ENCODE measurements at places on chromosomes 7 and 10.

- no peak for DNase-seq
Observed at GRCh38 chr10:9853405-9854355, 1164.0 kb upstream of the CELF2 start.

- DNase-seq, result no peak
Observed at GRCh38 chr7:5350600-5351385, 68.0 kb downstream of the SLC29A4 start.

DNA sequence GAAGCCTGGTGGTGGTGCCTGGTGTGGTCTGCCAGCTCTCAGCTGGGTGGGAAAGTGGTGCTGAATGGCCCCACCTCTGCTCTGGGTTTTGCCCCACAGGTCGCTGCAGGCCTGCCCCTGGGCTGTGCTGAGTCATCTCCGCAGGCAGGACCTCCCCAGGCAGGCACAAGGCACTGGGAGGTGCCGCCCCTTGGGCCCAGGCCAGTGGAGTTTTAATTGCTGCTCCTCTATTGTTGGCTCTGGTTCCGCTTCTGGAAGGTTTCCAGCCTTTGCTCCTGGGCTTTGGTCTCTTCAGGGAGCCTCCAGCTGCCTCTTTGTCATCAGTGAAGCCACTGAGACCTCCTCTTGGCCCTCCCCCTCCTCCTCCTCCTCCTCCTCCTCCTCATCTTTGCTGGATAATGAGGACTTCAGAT, 180.3 kb upstream of the GRB10 start:
- DNase-seq, result no peak

DNA sequence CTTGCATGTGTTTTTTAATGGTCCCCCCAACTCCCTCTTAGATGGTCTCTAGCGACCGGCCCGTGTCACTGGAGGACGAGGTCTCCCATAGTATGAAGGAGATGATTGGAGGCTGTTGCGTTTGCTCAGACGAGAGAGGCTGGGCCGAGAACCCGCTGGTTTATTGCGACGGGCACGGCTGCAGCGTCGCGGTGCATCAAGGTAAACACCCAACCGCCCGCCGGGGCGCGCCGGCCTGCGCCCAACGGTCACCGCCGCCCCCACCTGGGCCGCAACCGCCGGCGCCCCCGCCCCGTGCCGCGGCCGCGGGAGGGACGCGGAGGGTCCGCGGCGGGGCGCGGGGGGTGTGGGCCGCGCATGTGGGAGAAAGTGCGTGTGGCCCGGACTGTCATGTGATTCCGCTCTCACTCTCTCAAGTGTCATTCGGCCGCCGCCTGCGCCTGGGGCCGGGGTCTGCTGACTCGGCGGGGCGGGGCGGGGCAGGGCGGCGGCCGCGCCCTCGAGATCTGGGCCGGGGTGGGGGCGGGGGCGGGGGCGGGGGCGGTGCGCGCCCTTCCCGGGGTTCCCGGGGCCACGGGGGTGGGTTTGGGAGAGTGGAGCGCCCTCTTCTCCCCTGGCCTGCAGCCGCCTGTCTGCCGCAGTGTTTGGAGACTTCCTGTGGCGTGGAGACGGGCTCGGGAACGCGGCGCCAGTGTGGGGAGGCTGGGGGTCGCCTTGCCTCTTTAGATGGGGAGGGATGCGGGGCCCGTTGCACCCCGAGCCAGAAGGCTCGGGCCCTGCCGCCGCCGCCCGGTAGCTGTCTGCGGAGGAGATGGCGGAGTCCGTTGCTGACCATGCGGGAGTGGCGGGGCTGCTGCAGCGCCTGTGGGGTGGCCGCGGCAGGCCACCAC, 817 bp downstream of the MLLT10 start:
- no peak for DNase-seq

DNA sequence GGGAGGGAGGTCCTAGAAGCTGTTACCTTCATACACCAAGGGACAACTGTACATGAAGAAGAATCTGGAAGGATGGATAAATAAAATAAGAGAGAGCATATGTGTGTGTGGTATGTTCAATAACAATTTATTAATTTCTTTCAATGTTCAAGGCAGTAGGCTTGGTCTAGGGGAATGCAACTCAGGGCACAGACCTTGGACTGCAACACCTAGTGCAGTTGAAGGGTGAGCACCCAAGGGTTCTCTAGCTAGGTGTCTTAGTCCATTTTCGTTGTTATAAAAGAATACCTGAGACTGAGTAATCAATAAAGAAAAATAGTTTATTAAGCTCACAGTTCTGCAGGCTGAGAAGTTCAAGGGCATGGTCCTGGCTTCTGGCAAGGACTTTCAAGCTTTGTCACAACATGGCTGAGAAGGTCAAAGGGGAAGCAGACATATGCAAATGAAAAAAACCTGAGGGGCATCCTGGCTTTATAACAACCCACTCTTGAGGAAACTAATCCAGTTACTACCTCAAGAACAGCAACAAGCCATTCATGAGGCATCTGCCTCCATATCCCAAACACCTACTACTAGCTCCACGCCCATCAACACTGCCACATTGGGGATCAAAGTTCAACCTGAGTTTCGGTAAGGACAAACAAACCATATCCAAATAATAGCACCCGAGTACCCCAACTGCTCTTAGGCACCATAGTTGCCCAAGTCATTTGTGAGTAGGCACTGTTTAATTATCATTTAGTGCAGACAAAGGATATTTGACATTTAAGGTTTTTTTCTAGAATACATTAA, 15.7 kb upstream of the SGCE start:
- DNase-seq, result no peak

DNA sequence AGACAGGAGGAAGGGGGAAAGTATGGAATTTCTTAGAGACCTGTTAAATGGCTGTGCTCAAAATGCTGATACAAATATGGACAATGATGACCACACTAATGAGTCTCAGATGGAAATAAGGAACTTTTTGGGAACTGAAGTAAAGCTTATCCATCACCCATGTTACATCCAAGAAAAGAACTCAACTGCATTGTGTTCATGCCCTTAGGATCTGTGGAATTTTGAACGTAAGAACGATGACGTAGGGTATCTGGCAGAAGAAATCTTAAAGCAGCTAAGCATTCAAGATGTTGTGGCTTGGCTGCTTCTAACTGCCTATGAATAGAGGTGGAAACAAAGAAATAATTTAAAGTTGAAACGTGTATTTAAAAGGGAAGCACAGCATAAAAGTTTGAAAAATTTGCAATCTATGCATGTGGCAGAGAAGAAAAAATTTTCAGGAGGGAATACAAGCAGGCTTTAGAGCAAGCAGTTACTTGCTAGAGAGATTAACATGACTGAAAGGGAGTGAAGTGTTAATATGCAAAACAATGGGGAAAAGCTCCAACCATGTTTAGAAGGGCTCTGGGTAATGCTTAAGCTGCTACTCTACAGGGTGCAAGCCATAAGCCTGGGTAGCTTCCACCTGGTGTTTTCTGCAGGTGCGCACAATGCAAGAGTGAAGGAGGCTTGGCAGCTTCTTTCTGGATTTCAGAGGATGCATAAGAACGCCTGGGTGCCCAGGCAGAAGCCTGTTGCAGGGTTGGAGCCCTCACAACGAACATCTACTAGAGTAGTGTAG, 499.7 kb upstream of the SEMA3D start:
- no peak for DNase-seq

GRCh38 chr10:70478191-70479164, at the start of gene PALD1:
Gene PALD1, plus strand, starts transcription at chr10:70478767. Its CDS starts 47,185 bp downstream, at chr10:70525952.
- peak; percentile 30 for DNase-seq

- no peak for DNase-seq
Observed at GRCh38 chr10:3398825-3399646, 226.5 kb upstream of the PITRM1 start.

DNA sequence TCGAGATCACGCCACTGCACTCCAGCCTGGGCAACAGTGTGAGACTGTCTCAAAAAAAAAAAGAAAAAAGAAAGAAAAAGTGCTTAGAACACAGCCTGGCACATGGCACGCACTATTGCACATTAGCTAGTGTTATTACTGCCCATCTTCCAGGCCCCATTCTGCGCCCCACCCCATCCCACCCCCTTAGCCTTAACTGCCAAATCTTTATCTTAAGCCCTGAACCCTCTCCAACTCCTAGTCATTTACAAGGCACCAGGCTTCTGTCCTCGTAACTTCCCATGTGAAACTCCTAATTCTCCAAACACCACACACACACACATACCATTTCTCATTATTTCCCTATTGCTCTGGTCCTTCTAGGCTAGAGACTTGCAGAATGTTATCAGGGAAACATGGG, 4.8 kb downstream of the FRAT2 start:
- no peak for DNase-seq

DNA sequence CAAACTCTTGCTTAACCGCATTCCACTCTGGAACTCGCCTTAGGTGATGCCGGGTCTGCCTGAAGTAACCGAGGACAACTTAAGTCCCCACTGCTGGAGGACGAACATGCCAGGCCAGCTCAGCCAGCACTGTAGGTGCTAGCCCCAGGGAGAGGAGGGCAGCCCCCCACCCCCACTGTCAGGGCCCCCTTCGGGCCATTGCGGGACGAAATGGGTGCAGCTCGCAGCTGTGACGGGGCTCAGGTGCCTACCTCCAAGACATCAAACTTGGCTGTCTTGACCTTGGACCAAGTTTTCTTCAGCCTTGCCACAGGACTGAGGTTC, 60.4 kb downstream of the CSGALNACT2 start:
- DNase-seq, result no peak

DNA sequence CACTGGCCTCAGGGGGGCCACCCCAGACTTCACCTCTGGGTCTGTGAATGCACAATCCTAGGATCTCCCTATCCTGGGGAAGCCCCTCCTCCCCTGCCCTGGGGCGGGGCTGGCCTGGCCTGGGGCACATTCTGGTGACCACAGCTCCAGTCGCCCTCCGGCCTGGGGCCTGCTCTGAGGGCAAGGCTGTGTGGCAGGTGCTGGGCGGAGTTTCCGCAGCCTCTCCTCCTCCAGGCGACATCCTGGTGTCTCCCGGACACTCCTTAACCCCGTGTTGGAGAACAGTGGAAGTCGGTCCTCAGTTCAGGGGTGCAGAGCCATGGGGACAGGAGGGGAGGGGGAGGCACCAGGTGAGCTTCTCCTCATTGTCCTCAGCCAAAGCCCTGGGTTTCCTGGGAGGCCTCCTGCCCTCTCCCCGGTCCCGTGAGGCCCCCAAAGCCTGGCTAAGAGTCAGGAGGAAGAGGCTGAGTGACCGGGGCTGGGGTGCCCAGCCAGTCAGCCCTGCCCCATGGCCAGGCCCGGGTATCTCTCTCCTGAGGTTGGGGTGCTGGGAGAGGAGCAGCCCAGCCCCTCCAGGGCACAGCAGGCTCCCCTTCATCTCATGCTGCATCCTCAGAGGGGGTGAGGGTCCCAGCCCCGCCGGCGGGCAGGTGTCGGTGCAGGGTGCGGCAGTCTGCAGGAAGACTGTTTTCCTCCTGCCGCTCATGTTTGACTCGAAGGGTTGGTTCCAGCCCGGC, 22.6 kb downstream of the UNCX start:
- no peak for DNase-seq

DNA sequence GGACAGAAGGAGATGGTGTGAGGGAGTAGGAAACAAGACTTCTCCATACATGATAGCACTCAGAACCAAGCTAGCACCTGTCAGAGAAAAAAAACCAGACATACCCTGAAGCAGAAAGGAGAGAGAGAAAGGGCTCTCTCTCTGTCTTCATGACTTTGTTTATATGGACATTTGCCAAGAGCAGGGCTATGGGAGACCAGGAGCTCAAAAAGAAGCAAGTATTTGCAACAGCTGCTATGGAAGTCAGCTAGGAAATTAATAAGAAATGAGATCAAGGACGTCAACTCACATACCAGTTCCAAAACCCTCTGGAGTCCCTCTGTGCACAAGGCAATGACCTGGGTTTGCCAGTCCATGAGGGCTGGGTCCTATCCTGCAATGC, 111.6 kb downstream of the SGMS1 start:
- no peak for DNase-seq

DNA sequence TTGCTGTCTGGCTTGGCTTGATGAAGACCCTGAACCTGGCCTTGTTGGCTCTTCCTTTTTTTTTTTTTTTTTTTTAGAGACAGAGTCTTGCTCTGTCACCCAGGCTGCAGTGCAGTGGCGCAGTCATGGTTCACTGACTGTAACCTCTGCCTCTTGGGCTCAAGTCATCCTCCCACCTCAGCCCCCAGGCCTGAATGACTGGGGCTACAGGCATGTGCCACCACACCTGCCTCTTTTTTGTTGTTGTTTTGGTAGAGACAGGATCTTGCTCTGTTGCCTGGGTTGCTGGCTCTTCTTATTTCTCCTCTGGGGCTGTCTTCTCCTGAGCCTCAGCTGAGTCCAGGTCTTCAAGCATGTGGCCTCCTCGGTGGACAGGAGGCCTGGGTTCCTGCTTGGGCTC, 44.7 kb downstream of the PRF1 start:
- DNase-seq, result no peak

DNA sequence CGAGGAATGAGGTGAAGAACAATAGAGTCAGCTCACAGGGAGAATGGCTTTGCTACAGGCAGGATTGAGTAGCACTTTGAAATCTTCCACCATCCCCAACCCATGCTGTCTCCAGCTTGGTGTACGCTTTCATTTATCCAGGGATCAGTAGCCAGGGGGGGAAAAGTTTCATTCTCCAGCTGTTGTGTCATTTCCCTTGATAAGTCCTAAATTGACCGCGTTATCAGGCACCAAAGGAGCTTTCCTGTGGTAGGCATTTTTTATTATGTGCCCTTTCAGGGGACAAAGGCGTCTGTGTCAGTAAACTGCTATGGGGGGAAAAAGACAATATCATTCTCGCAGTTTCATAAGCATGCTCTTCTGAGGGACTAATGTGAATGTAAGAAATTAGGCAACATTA, 106.6 kb upstream of the YAE1 start:
- no peak for DNase-seq

- no peak for DNase-seq
Observed at GRCh38 chr10:50576245-50576815, 47.4 kb downstream of the SGMS1 start.

GRCh38 chr10:114261076-114261475, 22.0 kb downstream of the VWA2 start:
- DNase-seq, result no peak

DNA sequence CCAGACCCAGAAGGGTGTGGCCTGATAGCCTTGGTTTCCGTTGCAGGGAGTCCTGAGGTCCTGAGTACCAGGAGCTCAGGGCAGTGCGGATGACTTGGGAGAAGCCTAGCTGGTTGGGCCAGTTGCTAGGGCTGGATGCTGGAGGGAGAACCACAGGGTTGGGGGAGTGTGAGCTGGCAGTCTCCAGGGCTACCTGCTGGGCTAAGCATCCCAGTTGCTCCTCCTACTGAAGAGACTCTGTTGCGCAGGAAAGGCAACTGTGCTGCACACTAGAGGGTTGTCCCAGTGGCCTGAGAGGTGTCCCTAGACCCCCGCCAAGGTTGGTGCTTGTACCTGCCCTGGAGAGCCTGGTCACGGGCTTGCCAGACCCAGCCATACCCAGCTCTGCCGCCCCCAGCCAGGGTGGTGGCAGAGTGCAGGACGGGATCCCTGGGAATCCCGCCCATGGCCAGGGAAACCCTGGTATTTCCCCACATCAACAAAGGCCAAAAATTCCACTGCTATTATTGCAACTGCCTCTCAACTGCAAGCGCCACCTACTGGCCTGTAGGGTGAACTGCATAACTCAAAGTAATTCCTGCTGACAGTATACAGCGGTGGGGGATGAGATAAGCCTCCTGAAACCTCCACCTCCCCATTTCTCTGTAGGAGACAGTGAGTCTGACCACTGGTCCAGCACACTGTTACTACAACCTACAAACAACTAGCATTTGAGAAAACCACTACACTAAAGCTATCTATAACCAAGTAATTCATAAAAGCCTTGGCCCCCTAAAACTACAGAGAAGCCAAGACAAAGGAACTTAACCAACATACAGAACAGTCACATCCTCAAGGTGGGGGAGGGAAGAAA, 67.6 kb upstream of the DDC start:
- peak; percentile 19 for DNase-seq

Data from activated CD8-positive, alpha-beta memory T cell treated with anti-CD3 and anti-CD28 coated beads for 4 hours (primary cell).